ENCODE measurements at places on chromosomes 12 and 14.

GRCh38 chr12:109330282-109331230 is 17.1 kb upstream of the MYO1H start:
- no peak for DNase-seq

DNA sequence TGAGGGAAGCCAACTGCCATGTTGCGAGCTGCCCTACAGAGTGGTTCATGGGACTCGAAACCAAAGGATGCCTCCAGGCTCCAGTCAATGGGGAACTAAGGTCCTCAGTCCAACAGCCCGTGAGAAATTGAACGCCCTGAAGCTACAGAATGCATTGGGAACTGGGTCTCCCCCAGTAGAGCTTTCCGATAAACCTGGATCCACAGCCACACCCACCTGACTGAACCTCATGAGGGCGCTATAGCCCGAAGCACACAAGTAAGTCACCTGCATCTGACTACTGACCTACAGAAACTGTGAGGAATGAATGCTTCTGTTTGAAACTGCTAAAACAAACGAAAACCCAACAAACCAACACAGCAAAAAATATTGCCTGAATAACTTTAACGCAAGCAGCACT is 1297.7 kb downstream of the AACS start:
- no peak for DNase-seq

DNA sequence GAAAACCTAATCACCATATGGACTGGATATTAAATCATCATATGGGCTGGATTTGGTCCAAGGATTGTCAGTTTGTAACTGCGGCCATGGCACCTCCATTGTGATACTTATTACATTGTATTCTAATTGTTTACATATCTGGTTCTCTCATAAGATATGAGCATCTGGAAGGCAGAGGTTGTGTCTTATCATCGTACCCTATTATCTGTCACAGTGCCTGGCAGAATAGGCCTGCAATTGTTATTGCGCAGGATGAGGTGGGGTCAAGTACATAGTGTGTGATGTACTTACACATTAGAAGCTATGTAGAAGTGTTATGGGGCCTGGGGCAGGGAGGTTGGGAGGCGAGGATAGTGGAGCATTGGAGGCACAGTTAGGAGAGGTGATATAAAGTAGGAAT is 4.7 kb downstream of the IFT43 start:
- DNase-seq, result no peak

DNA sequence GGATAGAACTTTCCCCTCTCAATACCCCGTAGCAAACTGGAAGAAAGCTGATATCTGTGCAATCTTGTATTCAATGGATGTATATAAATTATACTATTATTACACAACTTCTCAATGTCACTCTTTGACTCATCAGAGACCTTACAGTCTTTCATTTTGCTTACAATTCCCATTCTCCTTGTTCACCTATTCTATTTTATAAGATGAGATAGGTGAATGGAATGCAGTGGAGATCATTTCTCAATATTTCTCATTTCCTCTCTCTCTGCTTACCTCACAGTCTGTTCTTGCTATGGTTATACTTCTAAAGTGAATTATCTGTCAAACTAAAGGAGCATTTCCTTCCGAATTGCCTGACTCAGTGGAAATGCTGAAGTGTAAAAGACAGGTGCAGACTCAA is 14.9 kb downstream of the FOXA1 start:
- DNase-seq, result no peak

GRCh38 chr12:94109160-94109559 is 39.2 kb upstream of the PLXNC1 start:
- DNase-seq, result no peak

DNA sequence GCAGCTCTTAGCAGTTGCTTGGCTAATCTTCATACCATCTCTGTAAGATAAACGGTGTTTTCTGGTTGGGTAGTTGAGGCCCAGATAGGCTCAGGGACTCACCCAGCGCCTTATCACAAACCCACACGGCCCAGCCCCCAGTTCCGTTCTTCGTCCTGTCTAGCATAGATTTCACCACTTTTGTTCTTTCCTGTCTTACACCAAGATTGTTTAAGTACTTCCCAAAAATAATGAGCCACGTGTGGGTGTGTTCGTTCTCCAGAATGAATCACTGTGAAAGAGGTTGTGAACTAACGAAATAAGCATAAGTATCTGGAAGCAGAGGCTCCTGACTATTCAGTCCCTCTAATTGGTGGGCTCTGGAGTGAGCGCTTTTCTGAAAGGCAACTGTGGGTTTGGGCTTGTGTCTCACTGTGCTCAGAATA is 21.4 kb downstream of the ACVR1B start:
- DNase-seq, result no peak

- no peak for DNase-seq
Observed at GRCh38 chr14:20306079-20306423, 300 bp upstream of the TTC5 start.

DNA sequence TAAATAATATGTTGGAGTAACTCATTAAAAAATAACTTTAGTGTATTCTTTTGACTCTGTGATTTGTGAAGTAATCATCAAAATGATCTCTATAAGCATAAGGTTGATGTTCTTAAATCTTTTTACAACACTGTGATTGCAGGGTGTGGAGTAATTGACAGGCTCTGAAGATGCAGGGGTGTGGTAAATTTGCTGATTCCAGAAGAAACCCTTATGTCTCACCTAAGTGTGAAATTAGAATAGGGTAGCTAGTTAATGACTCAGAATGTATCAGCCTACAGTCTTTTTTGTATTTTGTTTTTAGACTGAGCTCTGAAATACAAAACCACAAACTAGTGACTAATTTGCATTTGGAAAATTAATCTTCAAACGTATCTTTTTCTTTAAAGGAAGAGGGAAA is 5.9 kb downstream of the PRPF39 start:
- DNase-seq, result no peak

- DNase-seq, result no peak
Observed at GRCh38 chr12:65808580-65808979, 15.7 kb upstream of the HMGA2 start.

DNA sequence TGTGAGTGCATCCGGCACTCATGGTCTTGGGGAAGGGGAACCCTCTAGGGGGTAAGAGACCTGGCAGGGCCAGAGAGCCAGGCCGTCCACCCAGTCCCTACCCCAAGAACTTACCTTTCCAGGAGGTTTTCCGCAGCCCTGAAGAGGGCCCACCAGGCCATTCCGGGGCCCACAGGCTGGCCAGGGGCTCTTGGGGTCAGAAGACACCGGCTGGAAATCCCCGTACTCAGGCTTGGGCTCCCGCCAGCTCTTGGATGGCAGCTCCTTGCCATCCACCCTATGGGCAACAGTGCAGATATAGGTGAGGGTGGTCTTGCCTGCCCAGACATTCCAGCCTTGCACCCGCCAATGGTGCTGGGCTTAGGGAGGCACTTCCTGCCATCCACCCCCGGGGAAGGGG is 34.6 kb downstream of the NCKAP5L start:
- DNase-seq, result no peak

- DNase-seq, result no peak
Observed at GRCh38 chr12:40561395-40561966, 130.8 kb upstream of the CNTN1 start.

DNA sequence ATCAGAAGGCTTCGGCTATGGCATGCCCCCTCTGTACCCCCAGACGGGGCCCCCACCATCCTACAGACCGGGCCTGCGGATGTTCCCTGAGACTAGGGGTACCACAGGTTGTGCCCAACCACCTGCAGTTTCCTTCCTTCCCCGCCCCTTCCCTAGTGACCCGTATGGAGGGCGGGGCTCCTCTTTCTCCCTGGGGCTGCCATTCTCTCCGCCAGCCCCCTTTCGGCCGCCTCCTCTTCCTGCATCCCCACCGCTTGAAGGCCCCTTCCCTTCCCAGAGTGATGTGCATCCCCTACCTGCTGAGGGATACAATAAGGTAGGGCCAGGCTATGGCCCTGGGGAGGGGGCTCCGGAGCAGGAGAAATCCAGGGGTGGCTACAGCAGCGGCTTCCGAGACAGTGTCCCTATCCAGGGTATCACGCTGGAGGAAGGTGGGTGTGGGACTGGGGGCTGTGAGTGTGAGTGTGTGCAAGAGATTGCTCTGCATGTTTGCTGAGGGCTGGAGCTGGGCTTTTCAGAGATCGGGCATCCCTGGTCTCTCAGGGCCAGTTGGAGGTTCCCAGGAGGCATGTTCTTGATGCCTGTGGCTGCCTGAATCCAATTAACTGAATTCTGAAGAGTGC is 8.6 kb downstream of the NFATC4 start:
- DNase-seq, result no peak

DNA sequence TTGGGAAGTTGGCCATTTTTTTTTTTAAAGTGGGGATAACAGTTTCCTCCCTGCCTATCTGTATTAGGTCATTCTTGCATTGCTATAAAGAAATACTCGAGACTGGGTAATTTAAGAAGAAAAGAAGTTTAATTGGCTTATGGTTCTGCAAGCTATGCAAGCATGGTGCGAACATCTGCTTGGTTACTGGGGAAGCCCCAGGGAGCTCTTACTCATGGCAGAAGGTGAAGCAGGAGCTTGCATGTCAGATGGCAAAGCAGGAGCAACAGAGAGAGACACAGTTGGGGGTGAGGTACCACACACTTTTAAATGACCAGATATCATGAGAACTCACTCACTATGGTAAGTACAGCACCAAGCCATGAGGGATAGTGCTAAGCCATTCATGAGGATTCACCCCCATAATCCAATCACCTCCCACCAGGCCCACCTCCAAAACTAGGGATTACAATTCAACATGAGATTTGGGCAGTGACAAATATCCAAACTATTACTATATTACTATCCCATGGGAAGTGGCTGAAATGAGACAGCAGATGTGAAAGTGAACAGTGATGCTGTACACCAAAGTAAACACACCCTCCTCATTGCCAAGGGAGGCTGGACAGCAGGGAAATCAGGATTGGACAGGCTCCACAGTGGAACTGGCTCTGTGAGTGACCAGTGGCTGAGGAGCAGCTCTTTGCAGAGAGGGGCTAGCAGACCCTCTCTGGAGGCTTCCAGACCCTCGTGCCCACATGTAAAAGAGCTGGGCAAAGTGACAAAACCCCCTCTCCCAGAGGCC is 40.5 kb downstream of the CRACR2A start:
- no peak for DNase-seq

- no peak for DNase-seq
Observed at GRCh38 chr14:93073358-93073707, 42.4 kb downstream of the ITPK1 start.

DNA sequence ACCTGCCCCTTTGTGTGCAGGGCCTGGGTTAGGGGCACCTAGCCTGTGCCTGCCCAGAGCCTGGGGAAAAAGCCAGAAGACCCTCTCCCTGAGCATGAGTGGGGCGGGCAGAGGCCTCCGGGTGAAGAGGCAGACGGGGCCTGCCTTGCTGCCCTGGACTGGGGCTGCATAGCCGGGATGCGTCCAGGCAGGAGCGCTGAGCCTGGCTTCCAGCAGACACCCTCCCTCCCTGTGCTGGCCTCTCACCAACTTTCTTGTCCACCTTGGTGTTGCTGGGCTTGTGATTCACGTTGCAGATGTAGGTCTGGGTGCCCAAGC is 216.1 kb downstream of the TMEM121 start:
- DNase-seq, result no peak

DNA sequence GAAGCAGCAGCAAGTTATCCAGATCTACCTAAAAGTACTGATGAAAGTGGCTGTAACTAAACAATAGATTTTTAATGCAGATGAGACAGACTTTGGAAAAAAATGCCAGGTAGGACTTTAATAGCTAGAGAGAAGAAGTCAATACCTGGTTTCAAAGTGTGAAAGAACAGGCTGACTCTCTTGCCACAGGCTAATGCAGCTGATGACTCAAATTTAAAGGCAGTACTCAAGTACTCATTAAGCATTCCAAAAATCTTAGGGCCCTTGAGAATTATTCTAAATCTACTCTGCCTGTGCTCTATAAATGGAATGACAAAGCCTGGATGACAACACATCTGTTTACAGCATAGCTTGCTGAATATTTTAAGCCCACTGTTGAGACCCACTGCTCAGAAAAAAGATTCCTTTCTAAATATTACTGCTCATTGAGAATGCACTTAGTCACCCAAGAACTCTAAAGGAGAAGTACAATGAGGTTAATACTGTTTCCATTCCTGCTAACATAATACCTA is 68.6 kb upstream of the SYT1 start:
- DNase-seq, result no peak

DNA sequence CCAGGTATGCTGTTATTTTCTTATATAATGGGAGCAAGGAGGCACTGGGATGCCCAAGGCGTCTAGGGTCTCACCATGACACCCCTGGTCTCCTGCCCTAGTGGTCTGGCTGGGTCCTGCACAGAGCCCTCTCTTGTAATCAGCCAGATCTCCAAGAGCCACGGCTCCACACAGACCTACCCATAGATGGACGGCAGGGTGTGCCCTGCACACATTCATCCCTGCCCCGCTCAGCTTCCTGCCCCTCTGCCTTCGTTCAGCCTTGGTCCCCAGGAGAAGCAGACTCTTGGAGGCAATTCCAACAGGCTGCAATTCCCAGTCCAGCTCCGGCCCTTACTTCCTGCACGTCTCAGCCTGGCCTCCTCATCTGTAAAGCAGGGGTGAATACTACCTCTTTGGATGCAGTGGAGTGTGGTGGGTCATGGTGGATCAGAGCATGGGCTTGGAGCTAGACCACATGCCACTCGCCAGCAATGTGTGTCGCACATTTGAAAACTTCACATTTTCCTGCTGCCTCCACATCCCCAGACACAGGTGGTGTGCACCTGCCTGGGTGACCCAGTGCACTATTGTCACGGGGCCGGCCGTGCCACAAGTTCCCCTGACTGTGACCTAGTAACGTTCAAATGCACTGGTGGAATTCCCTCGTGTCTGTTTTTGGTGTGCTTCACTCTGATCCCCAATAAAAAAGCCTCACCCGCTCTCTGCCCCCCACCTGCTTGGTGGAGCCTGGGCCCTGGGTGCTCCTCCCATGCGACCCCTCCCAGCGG is 171.1 kb upstream of the PRMT8 start:
- DNase-seq, result no peak

DNA sequence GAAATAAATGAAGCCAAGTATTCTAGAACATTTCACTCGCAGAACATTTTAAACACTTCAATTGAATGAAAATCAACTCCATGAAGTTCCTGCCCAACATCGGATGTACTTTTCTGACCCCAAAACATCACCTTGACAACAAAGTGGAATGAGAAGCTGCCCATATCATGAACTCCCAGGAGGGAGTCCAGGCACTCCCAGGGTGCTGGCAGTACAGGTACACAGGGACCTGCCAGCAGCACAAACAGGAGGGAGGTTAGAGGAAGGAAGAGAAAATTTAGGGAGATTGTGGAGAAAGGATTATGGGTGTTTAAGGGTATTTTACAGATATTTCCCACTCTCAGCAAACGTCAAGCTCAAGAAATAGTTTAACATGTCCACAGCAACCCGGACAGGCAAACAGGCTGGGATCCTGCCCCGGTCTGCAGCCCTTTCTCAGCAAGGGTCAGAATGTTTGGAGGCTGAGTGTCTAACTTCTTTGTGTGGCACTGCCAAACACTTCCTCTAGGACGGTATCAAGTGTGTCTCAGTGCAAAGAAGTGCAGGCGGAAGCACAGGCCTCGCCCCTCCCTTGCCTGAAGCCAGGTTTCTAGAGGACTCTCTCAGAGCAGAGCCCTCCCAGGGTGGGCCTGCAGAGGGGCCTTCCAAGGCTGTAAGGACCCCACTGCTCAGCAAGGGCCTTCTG is 72.2 kb downstream of the SETD3 start:
- DNase-seq, result no peak
